ENCODE measurements at places on chromosomes 7 and 10.

DNA sequence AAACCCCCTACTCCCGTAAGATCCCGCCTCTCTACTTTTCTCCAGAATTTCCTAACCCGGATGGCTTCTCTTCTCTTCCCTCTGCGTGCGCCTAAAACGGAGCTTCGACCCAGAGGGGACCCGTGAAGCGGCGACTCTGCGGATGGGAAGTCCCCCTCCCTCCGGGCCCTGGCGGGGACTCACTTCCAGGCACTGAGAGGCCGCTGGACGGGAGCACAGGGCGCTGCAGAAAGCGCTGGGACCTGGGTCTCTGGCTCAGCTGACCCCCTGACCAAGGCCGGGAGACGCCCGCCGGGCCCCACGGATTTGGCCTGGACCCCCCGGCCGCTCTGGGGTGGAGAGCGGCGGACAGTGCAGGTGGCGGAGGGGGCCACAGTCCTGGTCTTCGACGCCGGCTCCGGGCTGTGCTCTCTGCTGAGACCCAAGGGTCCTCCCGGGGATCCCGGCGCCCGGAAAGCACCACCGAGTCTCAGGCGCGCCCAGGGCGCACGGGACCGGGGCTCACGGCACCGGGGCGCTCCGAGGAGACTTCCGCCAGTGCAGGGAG lies 688 bp upstream of the FOXL3 start:
- no peak for DNase-seq

DNA sequence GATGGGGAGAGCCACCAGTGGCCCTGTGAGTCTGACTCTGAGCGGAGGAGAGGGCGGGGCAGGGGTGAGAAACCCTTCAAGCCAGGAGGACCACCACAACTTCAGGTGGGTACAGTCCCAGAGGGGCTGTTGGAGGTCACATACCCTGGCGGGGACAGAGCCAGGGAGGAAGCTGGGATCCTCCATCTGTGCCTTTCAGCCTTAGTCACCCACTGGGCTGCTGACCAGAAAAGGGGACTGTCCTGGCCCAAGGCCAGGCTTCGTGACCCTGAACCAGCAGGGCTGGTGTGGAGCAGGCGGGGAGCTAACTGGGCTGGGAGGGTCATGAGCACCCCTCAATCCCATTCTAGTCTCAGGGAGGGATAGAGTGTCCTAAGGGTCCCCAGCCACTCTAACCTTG lies 1.5 kb upstream of the CALHM3 start:
- no peak for DNase-seq

DNA sequence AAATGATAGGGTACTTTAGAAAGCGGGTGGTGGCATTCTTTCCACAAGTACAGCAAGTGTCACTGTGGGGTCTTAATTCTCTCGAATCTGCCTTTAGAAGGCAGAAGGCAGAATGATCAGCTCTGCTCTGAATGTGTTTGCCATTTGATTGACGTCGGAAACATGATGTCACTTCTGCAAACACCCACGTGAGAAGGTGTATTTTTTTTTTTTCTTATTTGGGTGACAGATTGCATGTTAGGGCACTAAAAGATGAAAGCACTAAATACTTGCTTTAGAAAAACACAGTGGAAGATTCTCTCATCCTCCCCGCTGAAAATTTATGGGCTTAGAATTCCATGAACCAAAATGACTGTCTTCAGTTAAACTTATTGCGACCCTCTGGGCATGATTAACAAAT lies 150.2 kb downstream of the TCF7L2 start:
- DNase-seq, result no peak

DNA sequence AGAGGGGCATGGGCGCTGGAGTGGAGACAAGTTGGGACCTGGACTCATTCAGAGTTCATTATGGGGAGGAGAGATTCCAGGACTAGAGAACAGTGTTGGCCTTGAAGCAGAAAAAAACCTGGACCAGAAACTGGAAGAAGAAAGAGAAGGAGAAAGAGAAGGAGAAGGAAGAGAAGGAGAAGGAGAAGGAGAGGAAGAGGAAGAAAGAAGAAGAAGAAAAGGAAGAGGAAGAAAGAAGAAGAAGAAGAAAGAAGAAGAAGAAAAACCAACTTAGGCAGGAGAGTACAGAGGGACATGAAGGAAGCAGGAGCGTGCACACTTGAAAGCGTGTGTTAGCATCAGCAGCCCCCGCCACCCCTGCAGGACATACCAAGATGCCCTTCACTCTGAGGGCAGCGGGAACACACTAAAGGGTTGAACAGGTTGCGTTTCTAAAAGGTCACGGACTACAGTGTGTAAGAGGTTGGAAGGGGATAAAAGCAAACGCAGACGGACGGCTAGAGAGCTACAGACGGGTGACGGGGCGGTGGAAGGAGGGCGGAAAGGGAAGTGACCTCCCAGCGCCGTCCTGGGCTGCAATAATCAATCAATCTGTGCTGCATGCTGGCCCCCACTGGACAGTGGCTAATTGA lies 95.3 kb downstream of the SEC61G start:
- DNase-seq, result no peak

All from NCI-H345 (cell line).